ENCODE measurements at places on chromosomes 2 and 18.

DNA sequence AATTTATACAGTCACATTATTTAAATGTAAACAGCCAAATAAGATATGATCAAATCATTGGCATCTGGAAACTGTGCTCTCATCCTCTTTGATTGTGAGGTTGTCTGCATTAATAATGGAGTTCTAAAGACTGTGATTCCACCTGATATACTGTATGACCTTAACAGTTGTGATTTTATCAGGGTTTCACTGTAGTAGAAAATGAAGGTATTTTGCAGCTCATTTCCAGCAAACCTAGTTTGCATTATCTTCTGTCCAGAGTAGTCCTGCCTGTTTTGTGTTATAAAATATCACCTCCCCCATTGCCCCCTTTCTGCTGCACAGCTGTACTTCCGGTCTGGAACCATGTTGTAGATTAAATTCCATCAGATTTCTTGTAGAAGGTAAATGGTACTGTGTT, 731.6 kb upstream of the FANCL start:
- no peak for DNase-seq

- DNase-seq, result no peak
Measured at GRCh38 chr2:67400560-67401485, 3.7 kb downstream of the ETAA1 start.

GRCh38 chr2:186570604-186571003, 19.3 kb upstream of the ITGAV start:
- no peak for DNase-seq

DNA sequence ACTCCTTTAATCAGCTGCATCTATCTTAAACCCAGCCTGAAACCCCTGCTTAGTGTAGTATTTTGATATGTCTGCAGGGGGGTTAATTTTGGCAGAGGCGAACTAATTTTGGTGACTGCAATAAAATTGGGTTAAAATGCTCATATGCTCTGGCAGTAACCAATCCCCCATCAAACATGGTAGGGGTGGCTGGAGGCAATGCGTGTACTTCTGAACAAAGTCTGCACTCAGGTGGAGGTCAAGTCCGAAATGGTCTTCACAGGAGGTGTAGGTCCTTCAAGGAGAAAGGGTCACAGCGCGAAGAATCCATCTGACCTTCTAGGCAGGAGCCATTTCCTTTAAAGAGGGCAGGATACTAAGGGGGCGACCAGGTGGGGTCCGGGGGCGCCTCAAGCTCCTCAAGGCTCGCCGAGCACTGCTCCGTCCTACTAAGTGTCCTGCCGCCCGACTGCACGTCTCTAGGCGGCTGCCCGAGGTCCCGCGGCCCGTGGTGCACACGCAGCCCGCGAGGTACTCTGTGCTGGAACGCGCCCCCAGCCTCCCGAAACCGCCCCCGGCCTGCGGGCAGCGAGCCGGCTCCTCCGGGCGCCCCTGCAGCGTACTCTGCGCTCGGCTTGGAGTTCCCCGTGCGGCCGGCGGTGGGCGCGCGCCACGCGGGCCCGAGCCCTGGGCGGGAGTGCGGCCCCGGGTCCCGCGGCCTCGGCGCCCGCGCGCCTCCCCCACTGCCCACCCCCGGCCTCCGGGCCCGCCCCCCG, 1.7 kb upstream of the LDLRAD4 start:
- peak; percentile 64 for DNase-seq

GRCh38 chr2:18373664-18374063, 186.8 kb downstream of the RDH14 start:
- DNase-seq, result no peak

DNA sequence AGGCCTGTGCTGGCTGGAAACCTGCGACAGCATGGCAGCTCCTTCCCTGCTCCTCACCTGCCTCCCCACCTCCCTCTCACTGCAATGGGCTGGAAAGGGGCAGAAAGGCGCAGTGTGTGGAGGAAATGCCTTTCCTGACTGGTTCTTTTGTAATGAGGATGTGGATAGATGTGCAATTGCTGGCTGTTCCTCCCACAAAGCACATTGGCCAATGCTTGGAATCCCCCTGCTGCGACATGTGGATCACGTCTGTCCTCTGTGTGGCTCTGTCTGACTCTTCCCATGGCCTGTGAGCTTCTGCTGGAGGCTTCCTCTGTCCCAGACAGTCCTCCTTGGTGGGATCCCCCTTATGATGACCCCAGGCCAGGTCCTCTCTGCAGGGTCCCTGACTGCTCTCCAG, 172.5 kb downstream of the NCK2 start:
- no peak for DNase-seq

- no peak for DNase-seq
Measured at GRCh38 chr2:37857575-37858399, 67.3 kb upstream of the RMDN2 start.

- DNase-seq, result no peak
Measured at GRCh38 chr2:200086911-200087310, 131.5 kb downstream of the MAIP1 start.

- no peak for DNase-seq
Measured at GRCh38 chr2:27854229-27854862, 35.8 kb downstream of the RBKS start.

- peak; percentile 61 for DNase-seq
Measured at GRCh38 chr2:216404010-216404618, 8.2 kb upstream of the SMARCAL1 start.
